ENCODE measurements at places on chromosomes 12 and 14.

DNA sequence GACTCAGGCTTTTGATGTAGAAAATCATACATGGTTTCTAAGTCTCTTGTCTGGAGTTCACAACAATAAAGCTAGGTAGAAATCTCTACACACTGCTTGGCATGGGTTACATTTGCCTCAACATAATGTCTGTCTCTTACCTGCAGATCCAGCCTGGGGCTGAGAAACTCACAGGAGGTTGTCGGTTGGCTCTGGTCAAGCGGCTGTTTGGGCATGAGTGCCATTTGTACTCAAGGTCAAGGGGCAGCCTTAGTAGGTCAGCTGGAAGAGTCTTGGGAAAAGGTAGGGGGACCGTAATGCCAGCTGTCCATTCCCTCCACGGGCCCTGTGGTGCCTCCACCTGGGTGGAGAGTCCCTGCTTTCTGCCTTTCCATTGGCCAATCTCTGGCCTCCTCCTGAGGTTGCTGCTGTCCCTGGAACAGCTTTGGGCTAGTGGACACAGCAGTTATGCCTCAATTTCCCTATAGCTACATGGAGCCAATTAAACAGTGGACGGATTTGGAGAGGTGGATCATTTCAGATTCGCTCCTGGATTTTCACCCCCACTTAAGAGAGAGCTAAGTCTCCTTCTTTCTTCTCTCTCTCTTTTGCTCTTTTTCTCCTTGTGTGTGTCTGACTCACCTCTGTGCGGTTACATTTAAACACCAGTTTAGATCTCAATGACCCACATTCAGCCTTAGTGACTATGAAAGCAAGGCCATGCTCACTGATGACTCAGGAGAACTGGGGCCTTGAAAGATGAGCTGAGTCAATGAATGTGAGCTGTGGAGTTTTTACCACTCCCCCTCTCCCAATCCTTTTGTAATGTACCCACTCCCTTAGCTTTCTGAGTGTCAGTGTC lies 132.8 kb upstream of the HIF1A start:
- DNase-seq: peak; percentile 99

GRCh38 chr12:130627175-130627574 lies 88.9 kb downstream of the RIMBP2 start:
- no peak for DNase-seq

DNA sequence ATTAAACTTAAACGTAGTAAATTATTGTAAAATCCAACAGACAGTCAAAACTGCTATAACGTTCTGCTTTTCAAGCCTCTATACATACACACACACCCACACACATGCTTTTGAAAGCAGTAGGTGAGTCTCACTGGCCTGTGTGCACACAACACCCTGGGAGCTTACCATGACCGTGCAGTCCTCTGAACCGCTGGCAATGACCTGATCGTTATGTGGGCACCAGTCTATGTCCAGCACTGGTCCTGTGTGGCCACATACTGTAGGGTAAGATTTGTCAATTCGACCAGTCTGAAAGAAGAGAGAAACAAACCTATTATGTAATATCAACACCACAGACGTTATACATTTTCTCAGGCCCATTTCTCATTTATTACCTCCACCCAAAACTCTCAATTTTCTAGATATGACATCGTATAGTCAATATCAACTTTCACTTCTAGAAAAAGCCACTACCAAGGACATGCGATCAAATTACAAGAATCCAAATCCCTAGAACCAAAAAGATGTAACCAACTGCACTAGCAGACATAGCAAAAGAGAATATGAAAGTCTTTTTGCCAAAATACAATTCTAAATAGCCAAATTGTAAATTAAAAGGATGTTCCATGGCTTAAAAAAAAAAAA lies 44.5 kb upstream of the SELPLG start:
- no peak for DNase-seq

GRCh38 chr12:1876086-1876485 lies 42.4 kb downstream of the CACNA2D4 start:
- no peak for DNase-seq
